Naive thymus-derived CD8-positive, alpha-beta T cell (primary cell): ENCODE measurements at places on chromosomes 3 and 15. TPM values are rescaled to one million over a fixed set of nuclear protein-coding genes. Genes with fewer than 3 reads are reported as not detected.

DNA sequence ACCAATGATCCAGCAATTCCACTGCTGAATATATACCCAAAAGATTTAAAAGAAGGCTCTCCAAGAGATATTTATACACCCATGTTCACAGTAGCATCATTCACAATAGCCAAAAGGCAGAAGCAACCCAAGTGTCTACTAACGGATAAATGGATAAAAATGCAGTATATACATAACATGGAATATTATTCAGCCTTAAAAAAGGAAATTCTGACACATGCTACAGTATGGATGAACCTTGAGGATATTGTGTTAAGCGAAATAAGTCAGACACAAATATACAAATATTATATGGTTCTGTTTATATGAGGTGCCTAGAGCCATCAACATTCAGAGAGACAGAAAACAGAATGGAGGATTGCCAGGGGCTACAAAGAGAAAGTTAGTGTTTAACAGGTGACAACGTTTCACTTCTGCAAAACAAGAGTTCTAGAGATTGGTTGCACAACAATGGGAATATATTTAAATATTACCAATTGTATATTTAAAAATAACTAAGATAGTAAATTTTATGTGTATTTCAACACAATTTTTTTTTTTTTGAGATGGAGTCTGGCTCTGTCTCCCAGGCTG, 69.4 kb downstream of the STAG1 start:
- DNase-seq: no peak

DNA sequence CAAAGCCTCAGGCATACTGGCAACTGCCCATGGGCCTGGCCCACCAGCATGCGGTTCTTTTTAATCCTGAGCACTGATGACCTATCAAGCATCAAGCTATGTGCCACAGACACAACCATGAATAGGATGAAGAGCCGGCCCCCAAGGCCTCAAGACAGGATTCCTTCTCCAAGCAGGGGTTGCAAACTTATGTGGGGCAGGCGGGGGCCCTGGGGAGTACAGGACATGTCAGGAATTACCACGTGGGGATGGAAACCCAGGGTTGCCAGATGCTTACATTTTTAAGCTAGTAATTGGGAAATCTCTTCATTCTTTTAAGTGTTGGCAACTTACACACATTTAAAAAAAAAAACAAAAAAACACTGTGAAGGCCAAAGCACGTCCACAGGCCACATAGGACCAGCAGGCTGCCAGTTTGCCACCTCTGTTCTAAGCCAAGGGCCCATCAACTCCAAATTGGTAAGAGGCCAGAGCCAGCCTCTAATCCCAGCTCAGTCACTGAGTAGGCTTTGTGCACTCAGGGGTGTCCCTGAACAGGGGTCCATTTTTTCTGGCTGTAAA, 32.8 kb downstream of the BDH1 start:
- no peak for DNase-seq

- no peak for DNase-seq
Observed at GRCh38 chr3:134312873-134313846, 61.1 kb downstream of the AMOTL2 start.

- DNase-seq: no peak
Observed at GRCh38 chr3:143295201-143296080, 175.9 kb downstream of the CHST2 start.

GRCh38 chr3:81769299-81769698, 7.9 kb upstream of the GBE1 start:
- no peak for DNase-seq

DNA sequence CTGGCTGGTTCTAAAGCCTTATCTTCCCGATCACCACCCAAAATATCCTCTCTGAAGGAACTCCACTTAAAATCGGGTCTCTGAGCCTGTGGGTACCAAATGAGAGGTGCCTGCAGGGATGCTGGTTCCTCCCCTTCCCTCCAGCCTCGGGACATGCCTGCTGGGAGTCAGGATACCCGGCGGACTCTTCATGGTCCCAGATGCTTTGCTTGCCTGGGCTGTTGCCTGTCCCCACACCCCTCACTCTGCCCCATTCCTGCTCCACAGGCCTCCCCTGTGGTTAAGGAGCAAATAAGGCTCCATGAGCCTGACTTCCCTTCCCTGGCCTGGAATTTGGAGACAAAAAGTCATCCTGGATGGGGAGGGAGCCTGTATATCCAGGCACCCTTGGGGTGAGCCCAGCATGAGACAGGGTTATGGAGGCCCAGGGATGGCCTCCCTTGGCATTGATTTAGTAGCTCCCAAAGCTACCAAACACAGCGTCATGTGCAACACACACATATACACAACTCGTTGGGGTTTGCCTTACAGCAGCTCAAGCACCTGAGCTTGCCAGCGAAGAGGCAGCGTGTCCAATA, 12.3 kb upstream of the CORO2B start:
- DNase-seq: no peak

The TRAIP gene
- polyA plus RNA-seq: 2.0 TPM

The EXOSC7 gene
- polyA plus RNA-seq: 55.5 TPM

The PDZRN3 gene
- not detected for polyA plus RNA-seq

The GPR62 gene
- not detected for polyA plus RNA-seq
